NCI-H1048 (cell line): ENCODE measurements at places on chromosomes 4 and X.

DNA sequence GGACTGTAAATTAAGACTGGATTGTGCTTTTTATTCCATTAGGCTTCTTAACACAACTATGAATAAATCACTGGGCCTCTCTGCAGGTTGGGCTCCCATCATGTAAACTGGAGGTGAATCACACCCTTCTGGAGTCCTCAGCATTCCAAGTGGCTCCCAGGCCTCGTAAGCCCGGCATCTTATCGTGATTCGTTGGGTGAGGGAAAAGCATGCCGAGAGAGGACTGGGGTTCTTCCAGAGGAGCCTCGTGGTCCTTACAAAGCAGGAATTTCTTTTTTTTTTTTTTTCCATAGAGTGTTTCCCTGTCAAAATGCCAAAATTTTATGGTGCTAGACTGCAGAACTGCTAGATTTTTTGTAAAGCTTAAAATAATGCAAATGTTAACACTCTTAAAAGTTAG, 20.0 kb downstream of the CLDN22 start:
- DNase-seq: no peak

- no peak for DNase-seq
Observed at GRCh38 chr4:38902221-38902620, 34.6 kb downstream of the FAM114A1 start.

- no peak for DNase-seq
Observed at GRCh38 chrX:129777218-129778030, 2.3 kb upstream of the SASH3 start.

- DNase-seq: no peak
Observed at GRCh38 chr4:86558797-86559196, 35.3 kb upstream of the PTPN13 start.

DNA sequence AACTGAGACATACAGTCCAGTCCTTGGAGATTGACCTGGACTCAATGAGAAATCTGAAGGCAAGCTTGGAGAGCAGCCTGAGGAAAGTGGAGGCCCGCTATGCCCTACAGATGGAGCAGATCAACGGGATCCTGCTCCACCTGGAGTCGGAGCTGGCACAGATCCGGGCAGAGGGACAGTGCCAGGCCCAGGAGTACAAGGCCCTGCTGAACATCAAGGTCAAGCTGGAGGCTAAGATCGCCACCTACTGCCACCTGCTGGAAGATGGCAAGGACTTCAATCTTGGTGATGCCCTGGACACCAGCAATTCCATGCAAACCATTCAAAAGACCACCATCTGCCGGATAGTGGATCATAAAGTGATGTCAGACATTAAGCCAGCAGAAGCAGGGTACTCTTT, 20.4 kb upstream of the FRMPD3 start:
- DNase-seq: no peak

DNA sequence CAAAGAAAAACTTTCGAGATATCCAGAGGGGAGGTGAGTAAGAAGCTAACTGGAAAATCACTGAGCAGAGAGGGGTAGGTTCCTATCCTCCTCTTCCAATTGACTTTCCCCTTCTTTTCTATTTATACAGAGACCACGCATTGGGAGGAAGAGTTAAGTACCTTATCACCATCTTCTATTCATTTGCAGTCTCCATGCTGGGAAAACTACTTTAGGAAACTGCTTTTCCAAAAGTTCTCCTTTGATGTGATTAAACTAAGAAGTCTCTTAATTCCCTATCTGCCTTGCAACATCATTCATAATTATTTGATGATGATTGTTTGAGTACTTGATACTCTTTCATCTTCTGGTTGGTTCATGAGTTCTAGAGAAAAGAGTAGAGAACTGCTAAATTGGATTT, 306.6 kb downstream of the PPP3CA start:
- DNase-seq: no peak

GRCh38 chr4:99846891-99847290, 30.3 kb downstream of the DAPP1 start:
- no peak for DNase-seq

GRCh38 chr4:117063961-117064696, 21.2 kb downstream of the TRAM1L1 start:
- DNase-seq: no peak

- DNase-seq: no peak
Observed at GRCh38 chrX:153320555-153321184, 897 bp downstream of the PNMA6F start.

DNA sequence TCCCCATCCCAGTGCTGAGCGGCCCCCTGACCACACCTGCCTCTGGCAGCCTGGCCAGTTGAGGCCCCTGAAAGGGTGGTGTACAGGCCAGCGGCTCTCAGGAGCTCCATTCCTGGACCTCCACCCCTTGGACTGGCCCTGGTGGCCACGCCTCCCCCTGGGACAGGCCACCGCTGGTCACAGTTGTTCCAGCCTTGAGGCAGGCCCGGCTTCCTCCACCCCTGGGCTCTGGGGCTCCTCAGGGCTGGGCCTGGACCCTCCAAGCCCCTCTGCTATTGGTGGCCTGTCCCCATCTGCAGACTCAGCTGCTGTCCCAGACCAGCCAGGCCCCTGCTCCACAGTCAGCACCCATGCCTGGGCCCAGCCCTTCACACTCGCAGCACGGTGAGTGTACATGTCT, 93.2 kb upstream of the NKX1-1 start:
- no peak for DNase-seq

DNA sequence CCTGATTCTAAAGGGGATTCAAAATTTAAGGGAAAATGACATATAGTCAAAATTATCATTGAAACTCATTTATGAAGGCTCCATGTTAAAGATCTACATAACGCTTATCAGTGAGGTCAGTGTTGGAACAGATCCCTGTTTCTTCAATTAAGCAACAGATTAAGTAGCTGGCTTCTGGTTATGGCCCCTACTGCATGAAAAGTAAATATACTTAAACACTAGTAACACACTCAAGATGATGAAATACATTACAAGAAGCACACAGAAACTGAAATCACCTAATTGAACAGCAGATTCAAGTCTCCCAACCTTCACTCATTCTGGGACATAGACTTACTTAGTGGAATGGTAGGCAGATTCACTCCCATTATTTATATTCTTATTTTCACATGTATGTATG, 51.6 kb upstream of the SLC16A2 start:
- no peak for DNase-seq

- no peak for DNase-seq
Observed at GRCh38 chr4:102783006-102783405, 22.2 kb upstream of the MANBA start.

- no peak for DNase-seq
Observed at GRCh38 chrX:70168238-70169188, 8.8 kb upstream of the DGAT2L6 start.

DNA sequence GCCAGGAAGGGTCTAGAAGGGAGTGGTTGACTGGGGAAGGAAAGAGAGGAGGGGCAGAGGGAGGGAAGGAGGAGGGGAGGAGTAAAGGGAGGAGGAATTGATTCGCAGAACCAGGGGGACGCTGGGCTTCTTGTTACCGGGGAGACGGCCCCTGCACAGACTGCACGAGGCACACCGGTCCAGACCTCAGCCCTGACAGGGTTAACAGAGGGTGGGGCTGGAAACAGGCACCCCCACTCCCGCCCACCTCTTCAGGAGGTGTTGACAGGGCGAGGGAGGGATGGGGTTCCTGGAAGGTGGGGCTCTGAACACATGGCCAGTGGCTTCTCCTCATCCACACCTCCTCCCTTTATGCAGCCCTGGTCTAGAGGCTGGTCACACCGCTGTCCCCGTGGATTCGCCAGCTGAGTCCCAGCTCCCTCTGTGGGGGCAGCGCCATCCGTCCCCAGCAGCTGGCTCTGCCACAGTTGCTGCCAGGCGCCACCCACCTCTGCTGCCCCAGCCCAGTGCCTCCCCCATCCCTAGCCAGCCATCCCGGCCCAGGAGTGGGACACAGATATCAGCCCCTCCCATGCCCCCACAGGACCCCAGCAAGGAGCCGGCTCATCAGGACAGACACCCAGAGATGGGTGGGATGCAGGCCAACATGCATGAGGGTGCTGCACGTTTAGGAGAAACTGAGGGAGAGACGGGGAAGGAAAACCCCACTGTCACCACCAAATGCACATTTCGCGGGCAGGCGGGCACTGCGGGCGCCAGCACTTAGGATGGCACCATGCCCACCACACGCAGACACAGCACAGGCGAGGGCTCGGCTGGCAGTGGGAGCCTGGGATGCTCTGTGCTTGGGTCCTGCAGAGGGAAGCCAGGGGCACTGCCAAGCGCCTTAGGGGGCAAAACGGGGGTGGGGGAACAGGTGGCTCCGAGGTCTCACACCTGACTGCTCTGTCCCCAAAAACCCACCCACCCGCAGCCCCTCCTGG, 87.6 kb downstream of the ABLIM2 start:
- no peak for DNase-seq

GRCh38 chr4:157550028-157550427, 329.5 kb downstream of the GRIA2 start:
- DNase-seq: no peak

- no peak for DNase-seq
Observed at GRCh38 chr4:92789741-92790140, 486.0 kb downstream of the GRID2 start.

GRCh38 chr4:44983083-44983482, 256.7 kb upstream of the GNPDA2 start:
- DNase-seq: no peak

DNA sequence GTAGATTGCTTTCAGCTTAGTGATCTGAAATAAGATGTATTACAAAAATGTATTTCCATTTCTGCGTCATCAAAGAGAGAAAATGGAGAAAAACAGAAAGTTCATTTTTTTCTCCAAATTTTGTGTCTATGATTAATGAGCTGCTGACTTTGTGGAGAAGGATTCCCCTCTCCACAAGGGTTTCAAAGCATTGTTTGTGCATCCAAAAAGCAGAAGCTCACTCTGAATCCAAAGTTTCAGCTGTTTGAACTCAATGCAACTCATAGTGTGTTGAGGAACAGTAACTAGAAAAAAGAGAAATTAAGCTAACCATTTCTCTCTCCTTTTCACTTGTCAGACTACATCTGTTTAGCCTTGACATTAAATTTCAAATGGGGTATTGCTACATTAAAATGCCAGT, 62.9 kb upstream of the SLC7A11 start:
- no peak for DNase-seq
